ENCODE measurements at places on chromosomes 2 and 18. TPM values are rescaled to one million over a fixed set of nuclear protein-coding genes. Genes with fewer than 3 reads are reported as not detected.

GRCh38 chr2:176067589-176068418 lies 16.0 kb downstream of the EVX2 start:
- H3K36me3 ChIP-seq, result no peaks in the 10 kb centered on the region
- no peaks in the 10 kb centered on the region for H3K4me1 ChIP-seq
- H3K27ac ChIP-seq, result no peak overlapping the region
- peak overlapping the region; percentile 29 for H3K4me3 ChIP-seq
- peaks cover 12% of the 10 kb centered on the region for H3K27me3 ChIP-seq

DNA sequence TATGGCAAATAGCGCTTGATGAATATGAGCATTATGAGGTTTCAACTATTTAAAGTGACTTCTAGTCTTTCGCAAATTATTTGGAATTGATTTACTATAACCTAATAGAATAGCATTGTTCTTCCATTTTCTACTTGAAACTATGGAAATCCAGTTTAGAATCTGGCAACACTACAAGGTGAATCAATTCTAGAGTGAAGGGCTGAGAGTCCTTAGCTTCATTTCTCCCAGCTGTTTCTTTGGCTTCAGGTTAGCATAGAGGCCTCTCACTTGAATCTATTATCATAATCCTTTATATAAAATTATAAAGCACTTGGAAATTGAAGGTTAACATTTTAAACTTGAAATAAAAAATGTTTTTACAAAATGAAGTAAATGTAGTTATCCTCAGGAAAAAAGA lies 318.8 kb downstream of the CCDC85A start:
- no peaks in the 10 kb centered on the region for H3K27me3 ChIP-seq
- no peaks in the 10 kb centered on the region for H3K36me3 ChIP-seq
- no peak overlapping the region for H3K4me3 ChIP-seq
- DNase-seq, result no peak

DNA sequence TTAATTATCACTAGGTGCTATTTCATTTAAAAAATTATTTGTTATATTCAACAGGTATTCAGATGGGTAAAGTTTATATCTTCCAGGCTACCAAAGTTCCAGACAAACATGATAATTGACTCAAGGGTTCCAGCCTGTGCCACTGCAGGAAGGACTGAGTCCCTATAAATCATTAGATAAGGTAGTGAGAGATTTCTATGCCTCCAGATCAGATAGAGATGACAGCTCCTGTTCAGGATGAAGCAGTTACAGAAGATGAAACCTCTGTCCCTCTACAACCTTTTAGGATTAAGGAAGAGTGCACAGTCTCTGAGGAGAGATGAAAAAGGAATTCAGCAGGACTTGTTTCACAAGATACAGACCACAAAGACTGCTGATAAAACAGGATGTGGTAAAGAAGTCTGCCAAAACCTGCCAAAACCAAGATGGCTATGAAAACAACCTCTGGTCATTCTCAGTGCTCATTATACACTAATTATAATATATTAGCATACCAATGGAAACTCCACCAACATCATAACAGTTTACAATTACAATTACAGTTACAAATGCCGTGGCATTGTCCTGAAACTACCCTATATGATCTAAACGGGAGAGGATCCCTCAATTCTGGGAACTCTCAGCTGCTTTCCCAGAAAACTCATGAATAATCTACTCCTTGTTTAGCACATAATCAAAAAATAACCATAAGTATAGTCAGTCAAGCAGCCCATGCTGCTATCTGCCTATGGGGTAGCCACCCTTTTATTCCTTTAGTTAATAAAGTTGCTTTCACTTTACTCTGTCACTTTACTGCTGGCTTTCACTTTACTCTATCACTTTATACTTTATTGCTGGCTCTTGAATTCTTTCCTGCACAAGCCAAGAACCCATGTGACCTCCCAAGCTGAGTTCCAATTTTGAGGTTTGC lies 288.5 kb downstream of the PDE11A start:
- peaks cover 8% of the 10 kb centered on the region for H3K4me1 ChIP-seq
- H3K4me3 ChIP-seq, result no peak overlapping the region
- DNase-seq, result no peak

GRCh38 chr18:68478246-68478645 lies 236.7 kb downstream of the TMX3 start:
- no peaks in the 10 kb centered on the region for H3K27me3 ChIP-seq
- no peak for DNase-seq
- no peak overlapping the region for H3K4me3 ChIP-seq
- H3K36me3 ChIP-seq, result no peaks in the 10 kb centered on the region
- H3K4me1 ChIP-seq, result no peaks in the 10 kb centered on the region

- no peak overlapping the region for H3K27ac ChIP-seq
- H3K4me3 ChIP-seq, result no peak overlapping the region
These were observed 7.6 kb upstream of the METTL21A start for GRCh38 chr2:207632575-207633493.

GRCh38 chr2:203659331-203660049 lies 46.9 kb upstream of the CD28 start:
- no peak for DNase-seq
- H3K36me3 ChIP-seq, result no peaks in the 10 kb centered on the region
- H3K27ac ChIP-seq, result peak overlapping the region; percentile 23
- no peaks in the 10 kb centered on the region for H3K27me3 ChIP-seq
- H3K4me1 ChIP-seq, result no peaks in the 10 kb centered on the region

DNA sequence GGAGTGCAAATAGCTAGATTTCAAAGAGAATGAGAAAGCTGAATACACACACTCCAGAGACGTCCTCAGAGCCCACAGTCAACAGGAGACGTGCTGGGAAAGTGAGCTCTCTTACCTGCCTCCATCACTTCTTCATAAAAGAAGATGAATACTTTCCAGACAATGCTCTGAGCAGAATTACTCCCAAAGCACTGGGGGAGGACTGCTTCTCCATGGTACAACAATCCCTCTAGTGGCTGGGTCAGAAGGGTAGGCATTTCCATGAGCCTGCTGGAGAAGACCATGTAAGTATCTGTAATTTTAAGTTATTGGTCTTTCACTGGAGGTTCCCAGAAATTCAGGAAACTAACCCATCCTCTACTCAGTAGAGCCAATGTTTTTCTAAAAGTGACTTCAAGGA lies 190.3 kb downstream of the RBM43 start:
- no peaks in the 10 kb centered on the region for H3K4me1 ChIP-seq
- no peak for DNase-seq
- H3K27me3 ChIP-seq, result no peaks in the 10 kb centered on the region
- no peaks in the 10 kb centered on the region for H3K36me3 ChIP-seq
- H3K27ac ChIP-seq, result no peak overlapping the region

DNA sequence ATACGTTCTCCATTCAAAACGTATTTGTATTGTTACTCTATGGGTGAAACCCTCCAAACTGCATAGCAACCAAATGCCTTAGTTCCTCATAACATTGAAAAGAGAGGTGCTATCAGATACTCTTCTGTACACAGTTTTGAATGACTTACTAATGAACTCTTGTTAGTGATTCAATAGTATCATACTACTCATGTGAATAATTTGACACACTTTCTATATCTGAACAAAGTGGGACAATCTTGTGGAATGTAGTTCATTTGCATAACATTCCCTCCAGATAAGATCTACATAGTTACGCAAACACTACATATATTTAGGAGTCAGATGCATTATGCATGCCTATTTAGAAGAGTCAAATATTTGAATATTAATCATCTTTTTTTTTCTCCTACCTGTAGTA lies 232.0 kb upstream of the NRXN1 start:
- no peak overlapping the region for H3K27ac ChIP-seq
- no peak overlapping the region for H3K4me3 ChIP-seq
- DNase-seq, result no peak
- no peaks in the 10 kb centered on the region for H3K36me3 ChIP-seq
- H3K4me1 ChIP-seq, result no peaks in the 10 kb centered on the region
- H3K27me3 ChIP-seq, result no peaks in the 10 kb centered on the region

DNA sequence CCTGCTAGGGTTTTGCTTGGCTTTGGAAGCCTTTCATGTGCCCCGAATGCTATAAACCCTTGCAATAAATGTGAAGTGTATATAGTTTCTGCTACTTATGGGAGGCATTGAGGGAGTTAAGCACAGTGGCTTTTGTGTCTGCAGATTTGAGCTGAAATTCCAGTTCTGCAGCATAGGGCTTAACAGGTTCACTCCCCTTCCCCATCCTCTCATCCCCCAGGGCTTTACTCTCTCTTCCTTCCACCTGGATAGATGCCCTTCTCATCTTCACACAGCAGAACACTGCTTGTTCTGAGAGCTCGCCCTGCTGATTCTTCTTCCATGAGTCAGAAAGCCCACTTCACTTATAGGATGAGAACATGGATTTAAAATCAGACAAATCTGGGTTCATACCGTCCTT lies 37.2 kb downstream of the SOX11 start:
- H3K4me3 ChIP-seq, result no peak overlapping the region
- H3K4me1 ChIP-seq, result no peaks in the 10 kb centered on the region
- DNase-seq, result no peak
- no peaks in the 10 kb centered on the region for H3K36me3 ChIP-seq
- no peaks in the 10 kb centered on the region for H3K27me3 ChIP-seq

DNA sequence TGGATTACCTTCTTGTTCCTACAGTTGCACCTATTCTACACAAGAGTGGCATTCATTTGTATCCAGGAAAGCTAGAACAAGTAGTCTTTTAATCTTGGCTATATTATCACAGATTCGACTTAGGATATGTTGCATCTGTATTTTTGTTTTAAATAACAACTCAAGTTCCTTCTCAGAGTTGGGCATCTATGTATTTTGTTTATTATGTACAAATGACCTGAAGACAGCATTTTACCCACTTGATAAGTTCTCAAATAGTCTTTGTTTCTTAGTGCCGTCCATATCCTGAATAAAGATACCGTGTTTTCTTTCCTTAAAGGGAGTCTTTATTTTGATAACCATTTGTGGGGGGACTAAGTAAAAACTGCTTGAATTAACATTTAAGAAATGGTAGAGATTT lies 2.9 kb downstream of the ITPRID2 start:
- no peak for DNase-seq
- H3K4me1 ChIP-seq, result no peaks in the 10 kb centered on the region
- H3K4me3 ChIP-seq, result peak overlapping the region; percentile 7
- H3K27me3 ChIP-seq, result no peaks in the 10 kb centered on the region
- no peak overlapping the region for H3K27ac ChIP-seq

DNA sequence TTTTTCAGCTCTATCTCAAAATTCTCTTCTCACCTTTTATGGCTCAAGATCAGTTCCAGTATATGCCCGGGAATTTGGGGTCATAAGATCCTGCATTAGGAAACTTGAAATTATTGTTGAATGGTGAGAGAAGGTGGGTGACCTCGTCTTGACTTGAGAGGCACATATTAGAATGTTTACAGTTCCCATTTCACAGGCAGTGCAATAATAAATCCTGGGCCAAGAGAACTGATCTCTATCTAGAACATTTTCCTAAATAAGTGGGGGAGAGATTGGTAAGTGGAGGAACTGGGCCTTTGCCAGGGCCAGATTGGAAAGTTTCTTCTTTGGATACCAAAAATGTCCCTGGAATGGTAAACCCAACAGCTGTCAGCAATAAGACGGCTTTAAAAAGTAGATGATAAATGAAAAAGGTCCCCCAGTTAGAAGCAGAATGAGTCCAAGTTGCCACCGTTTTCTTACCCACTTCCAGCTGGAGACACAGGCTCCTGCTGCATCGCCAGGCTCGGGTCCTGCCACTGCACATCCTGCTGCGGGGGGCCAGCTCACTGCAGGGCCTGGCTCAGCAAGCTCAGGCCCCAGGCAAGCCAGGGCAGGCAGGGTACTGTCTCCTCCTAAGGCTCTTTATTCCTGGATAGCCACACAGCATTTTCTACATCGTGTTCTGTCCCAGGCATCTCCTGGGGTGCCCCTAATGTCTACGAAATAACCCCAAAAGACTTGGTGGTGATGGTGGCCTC lies 126.4 kb upstream of the EPAS1 start:
- H3K4me1 ChIP-seq, result no peaks in the 10 kb centered on the region
- no peak overlapping the region for H3K4me3 ChIP-seq
- peak overlapping the region; percentile 23 for H3K27ac ChIP-seq
- H3K36me3 ChIP-seq, result no peaks in the 10 kb centered on the region
- no peak for DNase-seq

DNA sequence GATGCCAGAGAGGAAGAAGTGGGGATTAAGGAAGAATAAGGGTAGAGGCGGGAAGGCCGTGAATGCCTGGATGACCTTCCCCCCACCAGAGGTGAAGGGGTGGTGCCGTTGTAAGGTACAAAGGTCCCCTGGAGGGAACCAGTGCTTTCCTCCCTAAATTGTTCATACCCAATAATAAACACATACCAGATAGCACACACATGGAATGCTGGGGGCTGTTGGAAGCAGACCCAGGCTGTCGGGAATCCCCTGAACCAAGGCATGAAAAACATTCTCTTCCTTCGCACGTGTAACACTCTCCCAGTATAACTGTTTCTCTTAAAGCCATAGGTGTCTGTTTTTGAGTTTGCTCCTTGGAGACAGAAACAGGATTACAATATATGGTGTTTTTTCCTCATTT lies 107.1 kb upstream of the CTAGE1 start:
- no peaks in the 10 kb centered on the region for H3K36me3 ChIP-seq
- no peak for DNase-seq
- H3K27ac ChIP-seq, result no peak overlapping the region
- no peak overlapping the region for H3K4me3 ChIP-seq
- peaks cover 11% of the 10 kb centered on the region for H3K4me1 ChIP-seq
- no peaks in the 10 kb centered on the region for H3K27me3 ChIP-seq

DNA sequence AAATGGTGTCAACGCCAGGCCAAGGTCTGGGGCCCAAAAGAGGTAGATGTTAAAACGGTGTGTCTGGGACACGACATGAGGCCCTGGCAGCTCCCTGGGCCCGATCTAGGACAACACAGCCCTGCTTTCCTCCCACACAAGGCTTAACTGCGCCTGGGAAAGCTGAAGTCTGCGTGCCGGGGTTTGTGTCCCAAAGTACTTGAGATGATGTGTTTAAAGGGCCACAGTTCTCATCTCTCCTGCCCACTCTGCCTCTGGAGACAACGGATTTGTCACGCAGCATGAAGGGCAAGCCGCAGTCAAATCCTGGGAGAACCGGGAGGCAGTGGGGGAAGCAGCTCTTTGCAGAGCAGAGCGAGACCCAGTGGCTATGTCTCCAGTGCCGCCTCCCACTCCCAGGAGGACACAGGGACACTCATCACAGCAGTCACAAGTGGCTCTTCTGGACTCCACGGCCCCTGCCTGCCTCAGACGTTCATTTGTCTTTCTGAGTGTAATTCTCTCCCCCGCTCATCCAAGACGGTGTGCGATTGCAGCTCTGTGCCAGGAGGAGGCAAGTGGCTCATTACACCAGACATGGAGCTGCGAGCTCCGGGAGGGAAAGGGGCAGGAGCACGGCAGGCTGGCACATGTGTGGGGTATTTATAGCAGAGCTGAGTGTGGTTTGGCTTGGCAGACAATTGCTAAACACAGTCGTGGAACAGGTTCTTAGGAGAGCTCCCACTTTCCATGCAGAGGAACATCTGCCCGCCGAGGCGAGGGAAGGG lies 57.7 kb upstream of the SEMA4C start:
- H3K4me1 ChIP-seq, result peaks cover 19% of the 10 kb centered on the region
- H3K27me3 ChIP-seq, result no peaks in the 10 kb centered on the region
- no peak for DNase-seq
- no peak overlapping the region for H3K27ac ChIP-seq

- peaks cover 6% of the 10 kb centered on the region for H3K4me1 ChIP-seq
- H3K27me3 ChIP-seq, result no peaks in the 10 kb centered on the region
These were observed 277.5 kb upstream of the KLHL29 start for GRCh38 chr2:23107327-23107941.

LINC00305 gene
- not detected for total RNA-seq

FTCDNL1 gene
- total RNA-seq, result 2.8 TPM

DCTN1 gene
- 86.5 TPM for total RNA-seq

RELCH gene
- total RNA-seq, result 16.7 TPM

RUFY4 gene
- not detected for total RNA-seq

STK16 gene
- total RNA-seq, result 9.0 TPM

ANKRD29 gene
- total RNA-seq, result 3.5 TPM

IL36A gene
- total RNA-seq, result not detected

FBXO48 gene
- 0.33 TPM for total RNA-seq

DTNA gene
- 114 TPM for total RNA-seq
